ENCODE measurements at places on chromosomes 12 and 14.

GRCh38 chr14:76953311-76953945, 75.1 kb downstream of the IRF2BPL start:
- peak; percentile 81 for DNase-seq

DNA sequence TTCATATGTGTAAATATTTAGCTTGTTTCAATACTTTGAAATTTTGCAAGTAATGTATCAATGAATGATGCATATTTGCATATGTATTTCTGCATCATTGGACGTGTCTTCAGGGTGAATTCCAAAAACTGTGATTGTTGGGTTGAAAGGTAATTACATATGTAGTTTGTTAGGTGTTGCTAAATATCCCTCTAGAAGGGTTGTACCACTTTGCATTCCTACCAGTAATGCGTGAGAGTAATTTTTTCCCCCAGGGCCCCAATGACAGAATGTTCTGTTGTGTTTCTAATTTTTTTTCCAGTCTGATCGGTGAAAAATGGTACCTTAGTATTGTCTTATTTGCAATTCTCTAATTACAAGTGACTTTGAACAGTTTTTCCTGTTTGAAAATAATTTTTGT, 408.9 kb downstream of the NAV3 start:
- DNase-seq = no peak

DNA sequence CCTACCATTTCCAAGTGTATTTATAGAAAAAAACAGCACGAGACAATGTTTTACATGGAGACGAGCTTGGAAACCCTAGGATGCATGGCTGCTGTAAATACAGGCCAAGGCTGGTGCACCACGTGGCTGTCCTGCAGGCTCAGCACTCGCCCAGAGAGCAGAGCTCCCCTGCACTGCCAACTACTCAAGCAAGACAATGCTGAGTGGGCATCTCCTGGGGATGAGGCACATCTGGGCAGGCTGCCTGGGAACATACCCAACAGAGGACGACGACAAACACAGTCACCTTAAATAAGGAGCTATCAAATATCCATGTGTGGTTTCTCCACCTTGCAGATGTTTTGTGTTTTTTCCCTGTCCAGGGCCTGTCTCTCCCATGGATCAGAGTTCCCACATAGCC, 128.3 kb upstream of the PRMT8 start:
- no peak for DNase-seq

GRCh38 chr14:64760146-64760755, 56.0 kb downstream of the PLEKHG3 start:
- DNase-seq = peak; percentile 54

DNA sequence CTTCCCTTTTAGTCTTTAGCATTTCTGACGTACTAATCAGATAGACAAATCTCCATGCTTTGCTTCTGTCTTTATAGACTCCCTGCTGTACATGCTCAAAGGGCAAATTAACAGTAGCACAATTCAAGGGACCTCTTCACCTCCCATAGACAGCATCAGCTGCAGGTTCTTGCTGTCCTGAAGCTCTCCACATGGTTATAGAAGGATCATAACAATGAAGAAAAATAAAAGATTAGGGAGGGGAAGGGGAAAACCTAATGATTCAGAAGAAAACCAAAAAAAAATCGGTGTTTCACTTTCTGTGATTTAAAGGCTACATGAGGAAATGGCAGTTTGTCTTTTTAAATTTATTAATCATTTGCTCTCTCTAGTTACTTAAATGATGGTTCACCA, 155.5 kb downstream of the PTCSC3 start:
- no peak for DNase-seq

- no peak for DNase-seq
These were observed 368.6 kb upstream of the USP15 start for GRCh38 chr12:61891632-61892031.

DNA sequence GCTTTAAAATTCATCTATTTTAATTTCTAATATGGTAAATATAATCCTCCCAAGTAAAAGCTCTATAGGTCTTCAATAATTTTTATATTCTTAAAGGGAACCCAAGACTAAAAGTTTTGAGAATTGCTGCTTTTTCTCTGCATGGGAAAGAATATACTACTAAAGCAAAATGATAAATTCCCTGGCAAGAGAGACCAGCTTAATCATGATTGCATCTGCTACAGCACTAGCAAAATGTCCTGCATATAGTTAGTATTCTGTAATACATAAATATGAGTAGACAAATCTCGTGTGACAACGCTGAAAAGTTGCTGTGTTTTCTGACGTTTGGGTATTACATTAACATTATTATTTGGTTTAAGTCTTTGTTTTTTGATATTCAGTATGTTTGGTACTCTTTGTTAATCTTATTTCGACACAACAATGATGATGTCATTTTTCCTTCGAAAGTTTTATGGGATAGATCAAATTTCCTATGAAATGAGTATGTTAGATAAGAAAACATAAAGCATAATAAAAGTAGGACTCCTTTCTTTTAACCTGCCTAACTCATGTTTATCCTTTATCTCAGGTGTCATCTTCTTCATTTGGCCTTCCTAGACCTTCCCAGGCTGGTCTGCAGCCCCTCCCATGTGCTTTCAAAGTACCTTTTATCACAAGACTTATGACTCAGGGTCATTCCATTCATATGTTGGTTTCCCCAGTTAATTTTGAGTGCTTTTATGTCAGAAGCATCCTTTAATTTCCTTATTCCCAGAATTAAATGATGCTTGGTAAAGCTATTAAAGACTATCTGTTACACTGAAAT, 321.9 kb downstream of the RAD51B start:
- DNase-seq = no peak
